Cardiac fibroblast (primary cell): ENCODE measurements at places on chromosomes 12 and 14.
A peak's percentile ranks its signal among the peaks of the same experiment; 100 is the strongest.

DNA sequence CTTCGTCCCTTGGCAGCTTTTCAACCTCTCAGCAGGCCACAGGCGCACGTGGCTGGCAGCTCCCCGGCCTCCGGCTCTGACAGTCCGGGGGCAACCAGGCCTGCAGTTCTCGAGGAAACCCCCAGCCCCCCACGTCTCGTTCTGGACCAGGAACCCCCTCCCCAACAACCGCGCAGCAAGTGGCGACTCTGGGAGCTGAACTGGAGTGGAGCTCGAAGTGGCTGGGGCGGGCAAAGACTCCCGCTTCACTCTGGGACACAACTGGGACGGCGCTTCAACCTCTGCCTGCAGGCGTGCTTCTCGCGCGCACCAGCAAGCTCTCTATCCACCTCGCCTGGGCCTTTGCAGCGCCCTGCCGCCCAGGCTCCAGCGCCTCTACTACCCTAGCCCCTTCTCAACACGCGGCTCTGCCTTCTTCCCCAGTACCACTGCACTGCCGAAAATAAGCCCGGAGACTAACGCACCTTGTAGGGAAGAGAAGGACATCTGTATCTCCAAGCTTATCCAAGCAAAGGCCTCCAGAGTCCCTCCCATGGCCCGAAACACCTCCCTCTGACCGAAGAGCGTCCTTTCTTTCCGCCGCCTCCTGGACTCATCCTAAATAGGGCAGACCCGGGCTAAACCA is 2.4 kb upstream of the NKX2-1 start:
- DNase-seq, result no peak

DNA sequence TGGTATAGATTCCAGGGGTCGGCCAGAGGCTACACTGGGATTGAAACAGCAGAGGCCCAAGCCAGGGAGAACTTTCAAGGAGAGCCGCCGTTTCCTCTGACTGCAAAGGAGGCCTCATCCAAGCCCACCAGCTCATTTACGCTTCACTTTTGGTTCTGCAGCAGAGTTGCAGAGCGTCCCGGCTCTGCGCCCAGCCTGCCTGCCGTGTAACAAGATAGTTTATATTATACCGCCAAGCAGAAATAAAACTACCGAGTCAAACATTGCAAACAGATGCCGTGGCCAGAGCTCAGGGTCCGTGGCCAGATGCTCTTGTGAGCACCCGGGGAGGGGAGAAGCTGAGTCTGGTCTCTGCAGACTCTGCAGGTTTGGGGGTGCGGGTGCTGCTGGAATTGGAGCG is 60.7 kb upstream of the TBX3 start:
- no peak for DNase-seq

GRCh38 chr12:77189901-77190416 is 124.6 kb upstream of the E2F7 start:
- peak; percentile 89 for DNase-seq

- DNase-seq, result peak; percentile 15
Measured at GRCh38 chr14:96225745-96226151, 21.1 kb downstream of the BDKRB2 start.

GRCh38 chr12:67193704-67194103 is 75.5 kb upstream of the CAND1 start:
- DNase-seq, result peak; percentile 43

- no peak for DNase-seq
Measured at GRCh38 chr14:51020024-51020710, 74.7 kb downstream of the TRIM9 start.

DNA sequence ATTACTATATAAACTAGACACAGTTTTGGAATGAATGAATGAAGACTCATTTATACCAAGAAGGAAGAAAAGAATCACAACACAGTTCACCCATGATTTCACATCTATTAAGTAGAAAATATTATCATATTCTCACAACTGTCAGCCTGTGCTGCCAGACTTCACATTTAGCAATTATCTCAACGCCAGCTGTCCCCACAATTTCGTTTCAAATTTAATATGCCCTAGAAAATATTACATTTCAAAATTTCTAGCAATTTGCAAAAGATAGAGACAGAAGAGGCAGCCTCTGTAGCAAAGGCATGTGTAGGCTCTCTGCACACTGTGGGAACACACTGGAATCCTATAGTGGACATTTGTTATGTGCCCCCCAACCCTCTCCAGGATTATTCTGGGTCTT is 83.6 kb downstream of the ANKS1B start:
- no peak for DNase-seq

- DNase-seq, result peak; percentile 68
Measured at GRCh38 chr12:121626853-121627640, 717 bp downstream of the ORAI1 start.

- no peak for DNase-seq
Measured at GRCh38 chr14:29175706-29176105, 409.1 kb downstream of the FOXG1 start.

DNA sequence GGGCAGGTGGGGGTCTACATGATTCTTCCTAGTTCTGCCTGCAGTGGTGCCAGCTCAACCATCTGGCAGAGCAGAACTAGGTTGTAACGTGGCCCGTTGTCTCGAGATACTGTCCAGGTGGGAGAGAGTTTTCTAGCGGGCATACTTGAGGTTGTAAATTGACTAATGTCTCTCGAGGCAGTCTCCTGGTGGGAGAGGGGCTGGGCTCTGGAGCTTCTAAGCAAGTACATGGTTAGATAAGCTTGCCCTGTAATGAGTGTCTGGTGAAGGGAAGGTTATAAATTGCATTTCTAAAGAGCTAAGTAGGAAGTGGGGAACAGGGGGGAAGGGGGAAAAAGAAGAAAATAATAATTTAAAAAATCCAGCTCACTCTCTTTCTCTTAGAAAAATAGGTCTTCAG is 18.1 kb downstream of the BDKRB1 start:
- DNase-seq, result no peak

DNA sequence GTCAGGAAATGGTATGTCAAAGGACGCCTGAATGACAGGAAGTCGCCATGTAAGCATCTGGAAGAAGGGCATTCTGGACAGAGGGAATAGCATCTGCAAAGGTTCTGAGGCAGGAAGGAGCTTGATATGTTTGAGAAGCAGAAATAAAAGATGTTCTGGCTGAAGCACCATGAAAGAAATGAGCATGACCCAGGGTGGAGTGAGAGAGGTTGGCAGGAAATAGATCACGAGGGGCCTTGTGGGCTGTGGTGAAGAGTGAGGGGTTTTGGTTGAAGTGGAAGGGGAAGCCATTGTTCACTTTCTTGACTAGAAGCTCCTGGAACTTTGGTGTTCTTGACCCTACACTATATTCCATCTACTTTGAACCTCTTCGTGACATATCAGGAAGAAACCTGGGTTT is 99.4 kb upstream of the PARP11 start:
- no peak for DNase-seq

DNA sequence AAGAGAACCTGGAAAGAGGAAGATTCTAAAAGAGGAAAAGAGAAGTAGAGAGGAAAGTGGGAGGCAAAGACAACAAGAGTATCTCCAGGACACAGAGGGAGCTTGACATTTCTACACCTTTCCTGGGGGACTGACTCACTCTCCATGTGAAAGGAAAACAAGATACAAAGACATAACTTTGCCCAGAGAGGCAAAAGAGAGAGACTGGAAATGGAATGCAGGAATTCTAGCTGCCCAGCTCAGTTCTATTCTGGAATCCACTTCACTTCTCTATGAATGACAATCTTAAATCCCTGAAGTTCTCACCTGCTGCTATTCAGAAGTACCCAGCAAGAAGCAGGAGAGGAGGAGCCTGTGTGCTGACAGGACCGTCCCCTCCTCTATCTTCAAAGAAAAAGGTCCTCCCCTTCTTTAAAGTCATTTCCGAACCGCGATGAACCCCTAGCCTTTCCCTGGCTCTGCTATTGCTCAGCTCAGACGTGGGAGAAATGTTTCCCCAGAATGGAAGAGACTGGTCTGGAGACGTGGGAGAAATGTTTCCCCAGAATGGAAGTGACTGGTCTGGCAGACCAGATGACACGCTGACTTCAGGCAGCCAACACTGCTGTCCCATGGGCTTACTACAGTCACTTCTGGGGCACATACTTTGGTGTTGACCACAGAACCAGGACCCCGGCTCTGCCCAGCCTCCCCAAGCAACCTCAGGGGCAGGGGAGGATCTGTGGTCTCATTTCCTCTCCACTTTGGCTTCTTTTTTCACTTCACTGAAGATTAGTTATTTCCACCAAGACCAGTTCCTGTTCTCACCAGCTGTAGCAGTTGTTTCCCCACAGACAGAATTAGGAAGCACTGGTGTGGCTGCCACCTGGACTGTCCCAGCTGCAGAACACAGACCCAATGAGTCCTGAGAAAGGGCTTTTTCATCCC is 8.3 kb downstream of the FMNL3 start:
- peak; percentile 73 for DNase-seq

DNA sequence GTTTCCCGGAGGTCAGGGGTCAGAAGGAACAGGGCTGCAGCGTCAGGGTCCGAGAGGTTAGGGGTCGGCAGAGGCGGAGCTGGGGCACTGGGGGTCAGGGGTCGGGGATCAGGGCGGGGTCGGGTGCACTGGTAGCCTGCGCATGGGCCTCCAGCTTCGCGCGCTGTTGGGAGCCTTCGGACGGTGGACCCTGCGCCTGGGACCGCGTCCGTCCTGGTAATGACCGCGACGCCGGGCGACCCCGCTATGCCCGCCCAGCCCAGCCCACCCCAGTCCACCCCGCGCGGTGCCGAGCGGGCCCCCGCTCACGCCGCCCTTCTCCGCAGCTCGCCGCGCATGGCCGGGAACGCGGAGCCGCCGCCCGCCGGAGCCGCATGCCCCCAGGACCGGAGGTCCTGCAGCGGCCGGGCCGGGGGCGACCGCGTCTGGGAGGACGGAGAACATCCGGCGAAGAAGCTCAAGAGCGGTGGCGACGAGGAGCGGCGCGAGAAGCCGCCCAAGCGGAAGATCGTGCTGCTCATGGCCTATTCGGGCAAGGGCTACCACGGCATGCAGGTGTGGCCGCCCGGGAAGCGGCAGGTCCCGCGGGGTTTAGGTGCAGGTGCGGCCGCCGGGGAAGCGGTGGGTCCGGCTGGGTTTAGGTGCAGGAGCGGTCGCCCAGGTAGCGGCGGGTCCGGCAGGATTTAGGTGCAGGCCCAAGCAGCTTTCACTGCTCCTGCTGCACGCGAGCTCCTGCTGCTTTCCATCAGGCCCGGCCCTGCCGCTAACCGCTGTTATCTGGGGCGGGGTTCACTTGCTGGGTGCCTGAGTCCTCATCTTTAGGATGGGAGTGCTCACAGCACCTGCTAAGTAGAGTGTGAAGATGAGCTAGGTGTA is 743 bp downstream of the PUS1 start:
- DNase-seq, result no peak

GRCh38 chr14:39351708-39352107 is 80.5 kb downstream of the FBXO33 start:
- no peak for DNase-seq
